Activated B cell treated with CpG ODN at 0.5 μM for 24 hours (primary cell): ENCODE measurements at places on chromosomes 5 and 9. TPM values are rescaled to one million over a fixed set of nuclear protein-coding genes. Genes with fewer than 3 reads are reported as not detected.

- DNase-seq, result no peak
These were observed 672 bp downstream of the PAXX start for GRCh38 chr9:136992819-136993369.

The GABRA6 gene
- not detected in 2 replicates for total RNA-seq

The BNC2 gene
- not detected in 2 replicates for total RNA-seq

The HDAC3 gene
- 101 and 102 TPM in 2 replicates for total RNA-seq

DNA sequence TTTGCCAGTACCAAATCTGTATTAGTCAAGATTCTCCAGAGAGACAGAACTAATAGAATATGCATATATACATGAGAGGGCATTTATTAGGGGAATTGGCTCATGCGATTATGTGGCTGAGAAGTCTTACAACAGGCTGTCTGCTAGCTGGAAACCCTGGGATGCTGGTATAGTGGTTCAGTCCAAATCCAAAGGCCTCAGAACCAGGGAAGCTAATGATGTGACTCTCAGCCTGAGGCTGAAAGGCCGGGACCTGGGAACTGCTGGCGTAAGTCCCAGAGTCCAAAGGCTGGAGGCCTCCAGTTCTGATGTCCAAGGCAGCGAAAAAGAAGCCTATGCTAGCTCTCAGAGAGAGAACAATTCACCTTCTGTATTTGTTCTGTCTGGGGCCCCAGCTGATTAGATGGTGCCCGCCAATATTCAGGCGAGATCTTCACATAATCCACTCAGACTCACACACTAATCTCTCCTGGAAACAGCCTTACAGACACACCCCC lies 84.1 kb downstream of the KIAA1958 start:
- no peak for DNase-seq

DNA sequence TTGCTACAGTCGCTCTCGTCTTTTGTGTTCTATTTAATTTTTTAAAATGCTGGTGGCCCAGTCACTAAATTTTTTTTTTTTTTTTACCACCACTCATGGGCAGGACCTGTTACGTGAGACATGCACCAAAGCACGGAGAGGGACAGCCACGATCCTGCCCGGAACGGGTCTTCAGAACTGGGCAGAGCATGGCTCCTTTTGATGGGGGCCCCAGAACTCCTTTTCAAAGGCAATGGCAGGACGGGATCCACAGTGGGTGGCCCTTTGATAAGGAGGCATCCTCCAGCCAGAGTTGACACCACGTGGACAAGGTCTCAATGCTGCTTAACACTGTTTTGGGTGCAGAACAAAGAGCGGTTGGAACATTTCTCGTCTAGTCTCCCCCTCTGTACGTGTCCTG lies 50.0 kb downstream of the TENT4A start:
- DNase-seq, result no peak

GRCh38 chr9:13427587-13427986 lies 148.1 kb upstream of the MPDZ start:
- no peak for DNase-seq

DNA sequence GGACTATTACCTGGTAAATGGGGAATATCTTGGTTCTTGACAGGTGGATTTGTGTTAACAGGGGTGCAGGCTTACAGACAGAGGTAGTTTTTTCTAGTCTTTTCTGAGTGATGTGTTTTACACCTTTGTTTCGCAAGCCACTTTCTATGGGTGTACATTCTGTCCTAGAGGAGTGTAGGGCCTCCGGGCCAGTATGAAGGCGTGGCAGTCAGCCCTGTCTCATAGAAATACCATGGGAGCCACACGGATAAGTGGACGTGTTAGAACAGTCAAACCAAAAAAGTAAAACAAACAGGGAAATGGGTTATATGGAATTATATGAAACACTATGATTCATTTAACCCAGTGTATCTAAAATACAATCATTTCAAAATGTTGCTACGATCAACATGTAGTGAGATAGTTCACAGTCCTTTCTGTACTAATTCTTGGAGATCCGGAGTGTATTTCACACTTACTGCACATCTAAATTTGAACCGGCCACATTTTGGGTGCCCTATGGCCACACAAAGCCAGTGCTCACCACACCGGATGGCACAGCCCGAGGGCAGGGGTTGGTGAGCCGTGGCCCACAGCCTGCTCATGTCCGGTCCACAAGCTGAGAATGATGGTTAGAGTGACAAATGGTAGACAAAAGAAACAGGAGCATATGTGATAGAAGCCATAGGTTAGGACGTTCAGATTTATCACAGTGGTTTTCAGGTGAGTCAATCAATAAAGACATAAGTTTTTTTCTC lies 80.1 kb upstream of the IRX4 start:
- no peak for DNase-seq

The IFNE gene
- total RNA-seq, result not detected in 2 replicates

DNA sequence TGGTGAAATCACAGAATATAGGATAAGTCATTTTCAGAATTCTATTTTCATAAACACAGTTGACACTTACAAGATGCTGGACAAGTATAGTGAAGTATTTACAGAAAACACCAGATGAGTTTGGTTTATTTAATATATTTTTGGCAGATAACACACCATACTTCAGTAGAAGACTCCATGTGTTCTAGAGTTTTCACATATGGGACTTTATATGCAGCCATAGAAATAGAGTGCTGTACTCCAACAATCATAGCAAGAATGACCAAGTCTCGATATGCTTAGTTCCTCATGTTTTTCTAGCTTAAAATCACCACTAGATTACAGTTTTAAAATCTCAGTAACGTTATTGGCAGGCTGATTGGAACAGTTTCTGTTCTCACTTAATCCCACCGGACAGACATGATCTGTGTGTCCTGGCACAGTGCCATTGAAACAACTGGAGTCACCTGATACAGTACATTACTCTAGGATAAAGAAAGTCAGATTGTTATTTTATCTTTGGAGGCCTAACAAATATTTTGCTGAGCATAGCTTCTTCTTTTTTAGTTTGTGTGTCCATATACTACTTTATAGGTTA lies 45.8 kb upstream of the ERBIN start:
- DNase-seq, result no peak

GRCh38 chr9:19615036-19615624 lies 173.7 kb downstream of the SLC24A2 start:
- DNase-seq, result no peak
